ENCODE measurements at places on chromosomes 16 and 17.

GRCh38 chr17:31715446-31715845 is 143.6 kb downstream of the COPRS start:
- no peak for DNase-seq

DNA sequence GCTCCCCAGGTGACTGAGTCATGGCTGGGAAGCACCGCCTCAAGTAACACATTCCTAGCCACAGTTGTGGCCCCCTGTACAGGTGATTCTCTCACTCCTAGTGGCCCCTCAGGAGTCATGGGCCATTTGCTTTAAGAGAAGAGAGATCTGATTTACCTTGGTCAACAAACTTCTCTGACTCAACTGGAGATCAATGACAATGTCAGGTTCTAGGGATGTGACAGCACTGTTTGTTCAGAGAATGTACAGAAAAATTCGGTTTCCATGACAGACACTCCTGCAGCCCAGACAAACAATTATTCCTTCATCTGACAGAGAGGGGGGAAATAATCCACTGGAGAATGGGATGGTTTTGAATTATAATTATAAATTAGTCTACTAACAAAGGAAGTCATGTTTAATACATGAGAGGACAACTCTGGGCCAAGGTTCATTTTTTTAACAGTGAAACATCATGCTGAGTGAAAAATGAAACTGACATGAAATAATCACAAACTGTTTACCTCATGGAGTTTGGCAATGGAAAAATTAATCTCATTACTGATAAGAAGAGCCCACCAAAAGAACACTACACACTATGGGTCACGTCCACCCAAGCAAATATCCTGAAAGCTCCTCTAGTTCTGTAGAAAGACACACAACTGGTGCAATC is 9.7 kb downstream of the ERN1 start:
- DNase-seq: no peak

GRCh38 chr17:58330997-58331814 is 2.6 kb upstream of the TSPOAP1 start:
- DNase-seq: no peak

- DNase-seq: no peak
These were observed 15.7 kb downstream of the TMIGD1 start for GRCh38 chr17:30318155-30318554.

DNA sequence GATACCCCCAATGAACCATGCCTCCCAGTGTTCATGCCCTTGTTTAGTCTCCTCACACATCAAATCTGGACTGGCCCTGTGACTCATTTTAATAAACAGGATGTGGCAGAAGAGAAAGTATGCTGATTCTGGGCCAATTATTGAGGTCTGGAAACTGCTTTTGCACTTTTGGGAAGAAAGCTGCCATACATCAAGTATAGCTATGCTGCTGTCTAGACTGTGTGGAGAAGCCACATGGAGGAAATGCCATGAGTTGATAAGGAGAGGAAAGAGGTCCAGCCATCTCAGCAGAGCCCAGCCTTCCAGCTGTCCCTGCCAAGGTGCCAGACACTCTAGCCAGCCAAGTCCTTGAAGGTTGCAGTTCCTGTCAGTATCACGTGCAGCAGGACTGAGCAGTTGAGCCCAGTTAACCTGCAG is 16.7 kb downstream of the RPRML start:
- no peak for DNase-seq

DNA sequence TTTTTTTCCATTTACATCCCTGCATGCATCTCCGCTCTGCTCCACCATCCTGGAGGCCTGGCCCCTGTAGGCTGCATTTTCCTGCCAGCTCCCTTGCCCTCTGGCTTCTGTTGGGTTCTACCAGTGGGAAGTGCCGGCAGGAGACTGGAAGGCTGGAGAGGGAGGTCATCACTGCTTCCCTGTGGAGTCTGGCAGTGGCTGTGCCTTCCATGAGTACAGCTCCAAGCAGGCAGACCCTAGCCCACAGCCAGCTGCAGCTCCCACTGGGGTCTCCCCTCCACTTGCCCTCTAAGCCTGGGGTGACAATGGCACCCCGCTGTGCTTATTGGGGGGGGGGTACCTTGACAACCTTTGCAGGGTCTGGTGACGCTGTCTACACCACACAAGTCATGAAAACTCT is 37.3 kb downstream of the MMP15 start:
- DNase-seq: no peak

DNA sequence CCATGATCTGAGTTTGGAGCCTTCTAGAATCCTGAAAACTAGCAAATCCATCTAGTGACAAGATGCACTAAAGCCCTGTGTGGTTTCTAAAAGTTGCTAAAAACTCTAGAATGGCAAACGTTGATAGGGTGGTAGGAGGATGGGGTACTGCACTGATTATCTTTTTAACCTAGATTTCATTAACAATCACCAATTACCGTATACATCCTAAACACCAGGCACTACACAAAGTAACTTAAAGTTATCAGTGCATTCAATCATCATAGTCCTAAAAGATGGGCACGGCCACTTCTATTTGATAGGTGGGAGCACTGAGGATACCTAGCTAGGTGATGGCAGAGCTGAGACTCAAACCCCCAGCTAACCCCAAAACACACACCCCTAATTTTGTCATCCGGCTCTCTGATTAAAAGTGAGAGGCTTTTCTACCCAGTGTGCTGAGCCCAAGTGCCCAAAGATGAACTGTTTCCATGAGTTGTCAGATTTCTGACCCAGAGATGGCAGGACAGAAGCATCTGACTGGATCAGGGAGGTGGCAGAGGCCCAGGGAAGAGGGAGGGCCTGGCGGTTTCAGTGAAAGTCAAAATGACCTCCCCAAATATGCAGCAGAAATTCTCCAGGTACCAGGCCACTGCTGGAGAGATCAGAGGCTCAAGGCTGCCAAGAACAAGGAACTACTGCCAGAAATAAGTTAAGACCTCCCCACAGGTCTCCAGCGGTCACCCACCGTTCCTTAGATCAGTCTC is 396.8 kb downstream of the SOX9 start:
- no peak for DNase-seq

GRCh38 chr17:79039886-79040285 is 15.9 kb downstream of the C1QTNF1 start:
- no peak for DNase-seq

DNA sequence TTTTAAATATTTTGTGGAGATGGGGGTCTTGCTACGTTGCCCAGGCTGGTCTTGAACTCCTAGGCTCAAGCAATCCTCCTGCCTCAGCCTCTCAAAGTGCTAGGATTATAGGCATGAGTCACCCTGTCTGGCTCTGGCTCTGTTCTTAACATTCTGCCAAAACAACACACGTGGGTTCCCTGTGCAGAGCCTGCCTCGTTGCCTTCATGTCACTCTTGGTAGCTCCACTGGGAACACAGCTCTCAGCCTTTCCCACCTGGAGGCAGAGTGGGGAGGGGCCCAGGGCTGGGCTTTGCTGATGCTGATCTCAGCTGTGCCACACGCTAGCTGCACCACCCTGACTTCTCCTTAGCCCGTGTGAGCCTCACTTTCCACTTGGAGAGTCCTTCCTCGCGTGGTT is 19.3 kb downstream of the CRISPLD2 start:
- no peak for DNase-seq

- DNase-seq: no peak
These were observed 280.9 kb upstream of the RBFOX1 start for GRCh38 chr16:7051591-7052349.

DNA sequence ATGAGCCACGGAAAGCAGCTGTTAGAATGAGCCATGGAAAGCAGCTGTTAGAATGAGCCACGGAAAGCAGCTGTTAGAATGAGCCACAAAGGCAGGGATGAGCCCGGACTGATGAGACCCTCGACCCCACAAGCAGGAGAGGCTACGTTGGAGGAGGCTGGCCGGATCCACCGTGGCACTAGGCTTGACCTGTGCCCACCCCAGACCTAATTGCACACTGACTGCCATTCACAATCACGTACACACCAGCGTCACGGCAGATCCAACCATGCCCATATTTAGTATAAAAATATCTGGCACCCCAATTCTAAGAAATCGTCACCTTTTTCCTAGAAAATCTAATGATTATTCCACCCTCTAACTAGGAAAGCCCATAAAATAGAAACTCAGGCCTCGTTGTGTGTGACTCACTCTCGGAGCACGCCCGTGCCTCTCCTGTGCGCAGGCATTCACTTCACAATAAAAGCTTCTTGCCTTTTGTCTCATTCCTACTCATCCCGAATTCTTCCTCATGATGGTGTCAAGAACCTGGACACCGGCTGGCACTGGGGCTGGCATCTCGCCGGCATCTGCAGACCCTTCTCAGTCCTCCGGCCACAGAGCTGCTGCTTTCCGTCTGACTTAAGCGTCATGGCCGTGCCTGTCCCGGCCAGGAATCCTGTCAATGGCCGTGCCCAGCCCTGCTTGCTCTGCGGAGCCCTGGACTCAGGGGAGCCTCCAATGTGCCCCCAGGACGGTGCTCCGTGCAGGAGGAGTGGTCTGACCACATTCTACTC is 5.5 kb upstream of the SECTM1 start:
- no peak for DNase-seq

- DNase-seq: no peak
These were observed 9.9 kb downstream of the HEXIM2 start for GRCh38 chr17:45171338-45172231.

DNA sequence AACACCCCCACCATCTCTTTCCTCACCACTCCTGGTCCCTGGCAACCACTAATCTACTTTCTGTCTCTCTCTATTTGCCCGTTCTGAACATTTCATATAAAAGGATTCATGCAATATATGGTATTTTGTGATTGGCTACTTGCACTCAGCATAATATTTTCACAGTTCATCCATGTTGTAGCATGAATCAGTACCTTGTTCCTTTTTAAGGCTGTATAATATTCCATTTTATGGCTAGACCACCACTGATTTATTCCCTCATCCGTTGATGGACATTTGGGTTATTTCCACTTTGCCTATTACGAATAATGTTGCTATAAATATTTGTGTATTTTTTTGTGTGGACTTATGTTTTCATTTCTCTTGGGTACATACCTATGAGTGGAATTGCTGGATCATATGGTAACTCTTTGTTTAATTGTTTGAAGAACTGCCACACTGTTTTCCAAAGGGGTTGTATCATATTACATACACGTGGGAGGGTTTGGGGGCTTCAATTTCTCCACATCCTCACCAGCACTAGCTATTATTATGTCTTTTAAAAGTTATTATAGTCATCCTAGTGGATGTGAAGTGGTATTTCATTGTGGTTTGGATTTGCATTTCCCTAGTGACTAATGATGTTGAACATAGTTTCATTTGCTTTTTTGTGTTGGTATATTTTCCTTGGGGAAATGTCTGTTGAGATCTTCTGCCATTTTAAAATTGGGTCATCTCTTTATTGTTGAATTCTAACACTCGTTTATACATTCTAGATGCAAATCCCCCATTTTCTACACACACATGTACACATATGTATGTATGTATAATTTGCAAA is 26.3 kb downstream of the SEC14L5 start:
- DNase-seq: no peak

GRCh38 chr16:21084631-21085225 is 65.9 kb downstream of the DNAH3 start:
- no peak for DNase-seq

- DNase-seq: no peak
These were observed 5.3 kb upstream of the WDR24 start for GRCh38 chr16:695355-696089.

- DNase-seq: no peak
These were observed 53.4 kb downstream of the PIMREG start for GRCh38 chr17:6497496-6498221.

DNA sequence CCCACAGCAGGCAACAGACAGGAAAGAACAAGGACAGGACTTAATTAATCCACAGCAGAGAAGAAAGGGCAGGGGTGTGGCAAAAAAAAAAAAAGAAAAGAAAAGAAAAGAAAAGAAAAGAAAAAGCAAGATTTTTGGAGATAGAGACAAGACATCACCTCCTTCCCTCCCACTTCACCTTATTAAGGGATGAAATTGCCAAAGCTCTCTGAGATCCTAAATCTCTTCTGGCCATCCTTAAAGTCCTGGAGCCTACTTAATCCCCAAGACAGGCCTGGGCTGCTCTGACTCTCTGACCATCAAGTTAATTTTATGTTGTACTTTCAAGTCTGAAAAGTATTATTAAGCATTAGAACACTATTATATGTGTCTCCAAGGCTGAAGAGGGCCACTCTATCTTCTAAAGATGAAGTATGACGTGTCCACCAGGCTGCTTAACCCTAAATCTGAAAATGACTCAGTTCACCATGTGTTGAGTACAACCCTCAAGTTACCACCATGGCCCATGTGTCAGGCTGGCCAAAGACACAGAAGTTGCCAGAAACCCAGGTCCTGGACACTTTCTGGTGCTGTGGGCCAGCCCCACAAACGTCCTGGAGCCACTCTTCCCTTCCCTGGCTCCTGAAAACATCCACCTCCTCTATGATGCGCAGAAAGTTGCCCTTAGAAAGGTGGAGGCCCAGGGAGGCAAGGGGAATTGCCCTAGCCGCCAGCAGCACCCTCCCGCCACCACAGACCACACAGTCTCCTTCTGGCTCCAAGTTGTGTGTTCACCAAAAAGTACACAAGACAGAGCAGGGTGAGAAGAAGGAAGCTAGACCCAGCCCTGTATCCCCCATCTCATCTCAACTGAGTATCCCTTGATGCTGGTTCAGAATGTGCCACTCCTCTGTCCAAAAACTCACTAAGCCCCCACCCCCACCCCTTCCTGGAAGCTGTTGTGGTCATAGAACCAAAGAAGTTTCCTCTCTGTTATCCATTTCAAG is 2.7 kb downstream of the SOCS1 start:
- DNase-seq: no peak

- no peak for DNase-seq
These were observed 70.3 kb downstream of the PMP22 start for GRCh38 chr17:15194859-15195277.

DNA sequence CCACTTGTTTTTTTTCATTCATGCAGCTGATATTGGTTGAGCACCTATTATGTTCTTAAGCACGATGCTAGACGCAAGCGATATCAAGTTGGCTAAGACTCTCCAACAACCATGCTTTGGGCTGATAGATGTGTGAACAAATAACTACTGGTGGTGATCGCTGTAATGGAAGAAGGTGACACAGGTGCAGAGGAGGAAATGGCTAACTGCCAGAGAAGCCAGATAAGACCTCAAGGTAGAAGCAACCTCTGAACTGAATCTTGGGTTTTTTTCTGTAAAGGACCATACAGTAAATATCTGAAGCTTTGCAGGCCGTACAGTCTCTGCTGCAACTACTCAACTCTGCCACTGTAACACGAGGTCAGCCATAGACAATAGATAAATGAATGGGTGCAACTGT is 97.9 kb downstream of the C17orf67 start:
- no peak for DNase-seq

DNA sequence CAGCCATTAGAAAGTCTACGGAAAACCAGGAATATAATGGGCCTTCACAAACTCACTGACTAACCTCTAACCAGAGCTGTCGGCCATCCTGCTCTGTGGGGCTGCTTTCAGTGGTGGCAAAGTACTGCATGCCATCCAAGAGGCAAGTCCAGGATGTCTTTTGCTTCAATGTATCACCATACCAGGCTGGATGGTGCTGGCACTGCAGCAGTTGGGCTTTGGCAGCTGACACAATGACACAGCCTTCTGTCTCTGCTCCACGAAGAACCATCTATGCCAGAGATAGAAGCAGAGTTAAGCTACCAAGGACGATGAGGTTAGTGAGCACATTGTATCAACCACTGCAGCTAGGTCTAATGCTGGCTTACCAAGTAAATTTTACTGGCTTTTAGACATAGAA is 9.7 kb upstream of the RSKR start:
- DNase-seq: no peak
